Astrocyte (in vitro differentiated cells and primary cell): ENCODE measurements at places on chromosomes 7 and 10. TPM values are rescaled to one million over a fixed set of nuclear protein-coding genes. Genes with fewer than 3 reads are reported as not detected.

- DNase-seq = no peak
- peaks cover 21% of the 10 kb centered on the region for H3K36me3 ChIP-seq
- no peak overlapping the region for H3K4me3 ChIP-seq
- peaks cover 39% of the 10 kb centered on the region for H3K4me1 ChIP-seq
Measured at GRCh38 chr10:33272635-33273034, 61.8 kb downstream of the NRP1 start.

The C10orf105 gene
- not detected in 2 replicates for total RNA-seq

DNA sequence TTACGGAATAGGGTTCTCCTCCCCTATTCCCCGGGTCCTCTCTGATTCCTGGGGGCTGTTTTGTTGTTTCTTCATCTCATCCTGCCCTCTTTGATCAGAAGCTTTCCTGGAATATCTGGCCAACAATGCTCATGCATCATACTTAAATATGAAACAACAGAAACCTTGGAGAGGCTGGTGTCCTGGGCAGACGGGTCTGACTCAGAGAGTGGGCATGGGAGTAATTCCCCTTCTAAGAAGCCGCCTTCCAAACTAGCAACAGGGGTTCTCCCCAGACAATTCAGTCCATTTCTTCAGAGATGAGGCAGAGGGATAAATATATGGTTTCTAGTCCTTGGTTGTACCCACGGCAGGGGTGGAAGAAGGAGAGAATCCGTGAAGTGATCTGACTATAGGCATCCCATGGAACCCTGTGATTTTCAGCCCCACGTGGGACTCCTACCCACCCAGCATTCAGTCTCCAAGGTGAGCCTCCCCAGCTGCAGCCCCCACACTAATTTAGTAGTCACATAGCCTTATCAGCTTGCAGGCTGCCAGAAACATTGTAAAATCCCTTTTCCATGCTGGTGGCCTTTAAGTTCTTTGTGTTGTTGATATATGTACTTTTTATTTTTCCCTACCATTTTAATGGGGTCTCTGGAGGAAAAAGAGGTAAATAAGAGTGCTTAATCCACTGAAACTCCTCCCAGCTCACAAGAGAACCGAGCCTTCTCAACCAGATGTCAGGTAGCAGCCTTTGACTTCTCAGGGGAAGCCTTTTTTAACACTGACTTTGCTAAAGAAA lies 119.2 kb downstream of the SFMBT2 start:
- H3K36me3 ChIP-seq = no peaks in the 10 kb centered on the region
- no peaks in the 10 kb centered on the region for H3K4me1 ChIP-seq
- H3K4me3 ChIP-seq = no peak overlapping the region
- DNase-seq = peak; percentile 43
- no peak overlapping the region for H3K27ac ChIP-seq
- no peaks in the 10 kb centered on the region for H3K27me3 ChIP-seq

DNA sequence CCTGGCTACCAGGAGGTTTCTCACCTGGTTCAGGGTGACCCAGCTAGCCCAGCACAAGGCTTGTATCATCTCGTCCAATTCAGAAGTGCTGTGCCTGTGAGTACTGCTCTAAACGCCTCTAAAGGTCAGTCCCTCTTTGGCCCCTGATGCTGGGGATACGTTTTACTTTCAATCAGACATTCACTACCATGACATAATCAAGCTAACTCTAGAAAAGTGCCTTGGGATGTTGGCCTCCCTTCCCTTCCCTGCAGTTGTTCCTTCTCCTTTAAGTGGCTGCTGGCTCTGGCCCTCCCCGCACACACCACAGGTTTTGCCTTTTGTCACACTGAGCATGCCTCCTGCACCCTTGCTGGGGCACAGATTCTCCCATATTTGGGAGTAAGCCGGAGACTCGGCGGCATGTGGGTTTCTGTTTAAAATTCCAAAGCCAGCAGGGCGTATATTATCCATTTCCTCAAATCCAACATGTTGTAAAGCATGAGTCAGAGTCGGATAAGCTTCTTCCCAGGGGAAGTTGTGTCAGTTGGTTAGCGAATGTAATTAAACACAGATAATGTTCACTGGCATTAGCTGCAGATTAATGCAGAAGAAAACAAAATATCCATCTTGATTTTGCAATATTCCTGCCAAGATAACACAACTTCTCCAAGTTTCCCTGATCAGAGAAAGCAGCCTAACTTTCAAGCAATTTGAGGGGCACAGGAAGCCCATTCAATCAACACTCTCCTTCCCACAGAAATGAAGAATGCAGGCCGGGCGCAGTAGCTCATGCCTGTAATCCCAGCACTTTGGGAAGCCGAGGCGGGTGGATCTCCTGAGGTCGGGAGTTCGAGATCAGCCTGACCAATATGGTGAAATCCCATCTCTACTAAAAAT lies 31.8 kb upstream of the VCL start:
- H3K4me3 ChIP-seq = no peak overlapping the region
- no peaks in the 10 kb centered on the region for H3K36me3 ChIP-seq
- H3K27ac ChIP-seq = peak overlapping the region; percentile 73
- H3K27me3 ChIP-seq = no peaks in the 10 kb centered on the region

GRCh38 chr10:86700851-86701617 lies 32.7 kb downstream of the LDB3 start:
- H3K4me3 ChIP-seq = no peak overlapping the region
- no peaks in the 10 kb centered on the region for H3K36me3 ChIP-seq

The THSD7A gene
- 1.4 and 3.5 TPM in 2 replicates for total RNA-seq

The NFKB2 gene
- 35.7 and 39.9 TPM in 2 replicates for total RNA-seq

The TMEM236 gene
- 0.14 and 0.43 TPM in 2 replicates for total RNA-seq

DNA sequence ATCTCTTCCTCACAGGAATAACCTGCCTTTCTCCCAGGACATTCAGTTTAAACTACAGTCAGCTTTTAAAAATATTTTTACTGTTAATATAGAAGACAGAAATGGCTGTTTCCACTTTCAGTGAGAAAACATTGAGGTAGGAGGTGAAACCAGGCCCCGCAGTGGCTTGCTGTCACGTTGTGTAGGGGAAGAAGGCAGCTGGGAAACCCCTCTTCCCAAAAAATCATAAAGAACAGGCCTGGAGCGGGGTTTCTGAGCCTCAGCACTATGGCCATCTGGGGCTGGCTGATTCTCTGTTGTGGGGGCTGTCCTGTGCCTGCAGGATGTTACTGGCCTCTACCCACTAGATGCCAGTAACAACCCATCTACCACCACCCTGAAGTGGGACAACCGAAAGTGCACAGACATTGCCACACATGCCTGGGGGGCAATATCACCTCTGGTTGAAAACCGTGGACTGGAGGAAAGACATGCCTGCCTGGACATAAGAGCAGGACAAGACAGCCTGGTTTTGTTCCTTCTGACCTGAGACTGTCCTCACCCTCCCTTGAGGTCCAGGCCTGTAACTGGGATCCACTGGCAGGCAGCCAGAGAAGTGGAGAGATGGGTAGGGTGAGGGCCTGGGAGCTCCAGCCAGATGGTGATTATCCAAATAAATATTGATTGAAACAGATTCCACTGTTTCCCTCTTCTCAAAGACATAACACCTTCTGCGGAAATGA lies 43.9 kb downstream of the KCNH2 start:
- no peak overlapping the region for H3K27ac ChIP-seq
- H3K4me3 ChIP-seq = no peak overlapping the region
- no peaks in the 10 kb centered on the region for H3K36me3 ChIP-seq
- H3K4me1 ChIP-seq = peaks cover 7% of the 10 kb centered on the region

- H3K4me3 ChIP-seq = peak overlapping the region; percentile 5
- peak overlapping the region; percentile 76 for H3K27ac ChIP-seq
- DNase-seq = peak; percentile 68
- H3K4me1 ChIP-seq = peaks cover 77% of the 10 kb centered on the region
- no peaks in the 10 kb centered on the region for H3K36me3 ChIP-seq
Measured at GRCh38 chr7:2638224-2638991, 6.6 kb downstream of the TTYH3 start.

GRCh38 chr7:112495810-112496462 lies 15.1 kb downstream of the LSMEM1 start:
- no peak overlapping the region for H3K27ac ChIP-seq
- no peak overlapping the region for H3K4me3 ChIP-seq
- peak; percentile 36 for DNase-seq

GRCh38 chr10:75911426-75911825 lies 480.0 kb downstream of the LRMDA start:
- no peaks in the 10 kb centered on the region for H3K4me1 ChIP-seq
- H3K27ac ChIP-seq = no peak overlapping the region
- no peak overlapping the region for H3K4me3 ChIP-seq
- H3K27me3 ChIP-seq = peaks cover 3% of the 10 kb centered on the region
- no peaks in the 10 kb centered on the region for H3K36me3 ChIP-seq
- DNase-seq = peak; percentile 25

- peak overlapping the region; percentile 83 for H3K4me3 ChIP-seq
- no peak for DNase-seq
- H3K36me3 ChIP-seq = no peaks in the 10 kb centered on the region
- peaks cover 12% of the 10 kb centered on the region for H3K27me3 ChIP-seq
- H3K27ac ChIP-seq = no peak overlapping the region
Measured at GRCh38 chr7:129434675-129435318, 565 bp downstream of the STRIP2 start.

DNA sequence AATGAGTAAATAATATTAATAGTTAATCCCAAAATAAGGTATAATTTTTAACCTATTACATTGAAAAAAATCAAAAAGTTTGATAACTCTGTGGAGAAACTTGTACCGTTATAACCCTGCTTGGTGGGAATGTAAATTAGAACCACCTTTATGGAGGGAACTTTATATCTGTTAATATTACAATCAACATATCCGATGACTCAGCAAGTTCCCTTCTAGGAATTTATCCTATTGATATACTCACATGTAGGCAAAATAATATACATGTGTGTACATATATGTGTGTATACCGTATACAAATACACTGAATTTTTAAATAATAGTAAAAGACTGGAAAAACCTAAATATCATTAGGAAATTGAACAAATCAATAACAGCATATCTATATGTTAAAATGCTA lies 54.7 kb downstream of the PANK1 start:
- no peaks in the 10 kb centered on the region for H3K36me3 ChIP-seq
- no peaks in the 10 kb centered on the region for H3K4me1 ChIP-seq

DNA sequence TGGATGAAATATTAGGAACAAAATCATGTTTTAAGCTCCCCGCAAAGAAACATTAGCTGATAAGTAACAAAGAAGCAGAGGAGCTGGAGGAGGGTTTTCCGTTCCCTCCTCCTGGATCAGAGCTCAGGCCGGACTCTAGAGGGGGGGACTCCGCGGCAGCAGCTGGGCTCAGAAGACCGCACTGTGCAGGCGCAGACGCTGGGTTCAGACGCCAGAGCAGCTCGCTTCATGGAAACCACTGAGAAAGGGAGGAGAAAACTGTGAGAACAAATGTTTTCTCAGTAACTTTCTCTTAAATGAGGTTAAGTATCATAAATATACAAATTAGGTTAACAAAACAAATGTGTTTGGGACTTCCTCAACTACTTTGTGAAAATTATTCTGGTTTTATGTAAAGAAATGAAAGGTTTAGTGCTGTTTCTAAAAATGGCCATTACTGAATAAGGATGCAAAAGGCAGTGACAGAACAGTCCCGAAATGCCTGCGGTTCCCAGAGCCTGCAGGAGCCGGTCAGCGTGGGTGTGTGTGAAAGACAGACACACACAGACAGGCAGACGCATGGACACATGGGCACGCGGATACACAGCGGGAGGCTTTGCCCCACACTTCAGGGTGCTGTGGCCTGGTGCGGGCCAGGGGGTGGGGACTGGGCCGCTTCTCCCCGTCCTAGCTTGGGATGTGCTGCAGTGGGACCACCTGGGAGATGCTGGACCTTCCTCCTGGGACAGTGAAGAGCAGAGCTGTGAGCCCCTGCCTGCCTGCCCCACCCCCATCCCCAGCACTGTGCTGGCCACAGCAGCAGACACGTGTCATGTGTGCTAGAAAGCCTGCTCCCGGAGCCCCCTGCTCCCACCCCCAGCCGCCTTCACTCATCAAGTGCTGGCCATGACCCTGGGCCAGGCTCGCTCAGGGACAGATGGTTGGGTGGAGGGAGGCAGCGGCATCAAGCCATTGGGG lies 20.3 kb upstream of the ADGRA1 start:
- DNase-seq = peak; percentile 2
- no peak overlapping the region for H3K27ac ChIP-seq
- H3K36me3 ChIP-seq = no peaks in the 10 kb centered on the region
- no peak overlapping the region for H3K4me3 ChIP-seq
- H3K27me3 ChIP-seq = no peaks in the 10 kb centered on the region

DNA sequence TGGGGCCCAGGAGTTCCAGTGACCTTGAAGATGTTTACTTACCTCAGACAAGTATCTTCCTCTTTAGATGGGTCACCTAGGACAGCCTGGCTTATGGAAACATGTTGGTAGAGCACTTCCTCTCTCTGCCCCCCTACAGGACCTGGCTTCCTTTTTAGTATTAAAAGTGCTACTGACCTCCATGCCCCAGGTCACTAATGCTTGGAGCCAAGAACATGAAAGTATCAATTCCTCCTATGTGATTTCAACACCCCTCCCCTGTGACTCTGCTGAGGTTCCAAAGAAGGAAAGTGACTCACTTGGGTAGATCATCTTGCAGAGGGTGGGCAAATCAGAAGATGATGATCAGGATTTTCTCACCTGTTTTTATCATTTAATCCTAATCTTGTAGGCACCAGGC lies 125.3 kb upstream of the CCDC6 start:
- no peak overlapping the region for H3K4me3 ChIP-seq
- H3K36me3 ChIP-seq = no peaks in the 10 kb centered on the region
- no peak overlapping the region for H3K27ac ChIP-seq
- no peak for DNase-seq

GRCh38 chr7:24574386-24574785 lies 1.1 kb downstream of the PALS2 start:
- H3K27ac ChIP-seq = peak overlapping the region; percentile 59
- H3K4me3 ChIP-seq = peak overlapping the region; percentile 83
- peaks cover 24% of the 10 kb centered on the region for H3K27me3 ChIP-seq

The SMO gene
- 20.0 and 22.6 TPM in 2 replicates for total RNA-seq

The FGFR2 gene
- total RNA-seq = 10.6 and 11.8 TPM in 2 replicates

- H3K27ac ChIP-seq = no peak overlapping the region
- H3K4me1 ChIP-seq = no peaks in the 10 kb centered on the region
- no peaks in the 10 kb centered on the region for H3K27me3 ChIP-seq
- no peak for DNase-seq
- H3K4me3 ChIP-seq = no peak overlapping the region
Measured at GRCh38 chr7:129721068-129721467, 109.5 kb downstream of the NRF1 start.

The C10orf71 gene
- total RNA-seq = not detected in 2 replicates

The PHYHIPL gene
- total RNA-seq = 0.34 TPM in 1 of 2 replicates, not detected in the other

- peak; percentile 86 for DNase-seq
- no peaks in the 10 kb centered on the region for H3K27me3 ChIP-seq
- no peak overlapping the region for H3K4me3 ChIP-seq
- no peaks in the 10 kb centered on the region for H3K36me3 ChIP-seq
Measured at GRCh38 chr7:135774284-135774683, 25.7 kb upstream of the FAM180A start.

DNA sequence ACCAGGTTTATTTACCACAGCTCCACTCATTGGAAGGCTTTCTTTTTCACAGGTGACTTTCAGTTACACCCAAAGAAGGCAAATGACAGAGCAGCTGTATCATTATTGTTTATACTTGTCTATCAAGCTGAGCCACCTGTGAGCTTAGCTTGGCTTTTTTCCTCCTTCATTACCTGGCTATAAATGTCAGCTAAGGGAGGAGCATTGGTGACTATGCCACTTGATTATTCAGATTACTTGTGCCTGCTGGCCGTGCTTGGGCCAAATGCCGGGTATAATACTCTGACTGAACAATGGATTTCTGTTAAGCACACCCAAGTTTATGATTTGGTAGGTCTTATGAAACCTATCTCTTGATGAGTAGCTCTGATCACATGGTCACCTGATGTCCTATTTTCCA lies 9.9 kb upstream of the GNAT3 start:
- H3K4me1 ChIP-seq = no peaks in the 10 kb centered on the region
- DNase-seq = no peak
- H3K4me3 ChIP-seq = no peak overlapping the region
- H3K27ac ChIP-seq = no peak overlapping the region
- no peaks in the 10 kb centered on the region for H3K27me3 ChIP-seq
- no peaks in the 10 kb centered on the region for H3K36me3 ChIP-seq

- no peak overlapping the region for H3K4me3 ChIP-seq
- H3K27me3 ChIP-seq = no peaks in the 10 kb centered on the region
Measured at GRCh38 chr7:4248295-4248694, 433.8 kb upstream of the FOXK1 start.
